Upper lobe of left lung (tissue), 6 donors: ENCODE measurements at places on chromosomes 11 and 22. TPM values are rescaled to one million over a fixed set of nuclear protein-coding genes. Genes with fewer than 3 reads are reported as not detected.

GLYAT gene
- not detected for total RNA-seq

TREH gene
- 0.17 TPM for total RNA-seq

DNA sequence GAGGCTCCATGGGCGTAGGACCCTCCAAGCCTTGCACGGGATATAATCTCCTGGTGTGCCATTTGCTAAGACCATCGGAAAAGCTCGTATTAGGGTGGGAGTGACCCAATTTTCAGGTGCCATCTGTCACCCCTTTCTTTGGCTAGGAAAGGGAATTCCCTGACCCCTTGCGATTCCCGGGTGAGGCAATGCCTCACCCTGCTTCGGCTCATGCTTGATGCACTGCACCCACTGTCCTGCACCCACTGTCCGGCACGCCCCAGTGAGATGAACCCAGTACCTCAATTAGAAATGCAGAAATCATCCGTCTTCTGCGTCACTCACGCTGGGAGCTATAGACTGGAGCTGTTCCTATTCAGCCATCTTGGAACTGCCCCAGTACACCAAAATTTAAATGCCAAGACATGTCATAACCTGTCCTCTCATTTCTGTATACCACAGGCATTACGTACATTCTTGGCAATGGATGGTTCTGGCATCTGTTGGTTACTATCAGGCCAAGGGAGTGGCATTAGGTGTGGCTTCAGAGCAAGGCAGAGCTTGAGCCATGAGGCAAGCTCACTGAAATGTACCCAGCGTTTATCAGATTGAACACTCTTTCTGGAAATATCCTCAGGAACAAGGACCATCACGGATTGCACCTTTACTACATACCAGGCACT is 95.4 kb upstream of the GALNT18 start:
- no peaks in the 10 kb centered on the region for H3K27me3 ChIP-seq
- H3K36me3 ChIP-seq = no peaks in the 10 kb centered on the region
- no peak overlapping the region for H3K4me3 ChIP-seq
- no peaks in the 10 kb centered on the region for H3K4me1 ChIP-seq
- DNase-seq = no peak

- no peak for DNase-seq
- no peaks in the 10 kb centered on the region for H3K36me3 ChIP-seq
- no peaks in the 10 kb centered on the region for H3K4me1 ChIP-seq
- no peaks in the 10 kb centered on the region for H3K27me3 ChIP-seq
- H3K4me3 ChIP-seq = no peak overlapping the region
Observed at GRCh38 chr11:64436000-64436399, 77.0 kb downstream of the RPS6KA4 start.

DNA sequence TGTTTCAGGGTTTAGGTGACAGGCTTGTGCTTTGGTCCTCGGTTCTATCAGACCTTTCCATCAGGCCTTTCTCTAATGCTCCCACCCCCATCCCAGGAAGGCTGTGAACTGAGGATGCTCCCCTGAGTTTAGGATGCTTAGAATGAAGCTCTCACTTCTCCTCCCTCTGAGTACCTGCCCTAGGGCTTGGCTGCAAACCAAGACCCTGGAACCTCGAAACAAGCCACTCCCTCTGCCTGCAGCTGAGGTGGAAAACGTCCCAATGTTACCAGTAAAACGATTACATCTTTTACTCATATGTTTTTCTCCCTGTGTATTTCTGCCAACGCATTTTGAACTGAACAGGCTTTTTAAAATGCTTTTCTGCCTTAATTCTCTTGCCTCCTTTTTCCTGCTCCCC is 54.5 kb upstream of the BMAL1 start:
- H3K27me3 ChIP-seq = no peaks in the 10 kb centered on the region
- H3K36me3 ChIP-seq = no peaks in the 10 kb centered on the region
- no peak overlapping the region for H3K27ac ChIP-seq
- DNase-seq = no peak
- H3K4me1 ChIP-seq = peaks cover 3% of the 10 kb centered on the region
- H3K4me3 ChIP-seq = no peak overlapping the region

GRCh38 chr11:132240374-132240773 is 870.0 kb downstream of the NTM start:
- DNase-seq = no peak
- no peak overlapping the region for H3K4me3 ChIP-seq
- no peaks in the 10 kb centered on the region for H3K36me3 ChIP-seq
- H3K27ac ChIP-seq = no peak overlapping the region

DNA sequence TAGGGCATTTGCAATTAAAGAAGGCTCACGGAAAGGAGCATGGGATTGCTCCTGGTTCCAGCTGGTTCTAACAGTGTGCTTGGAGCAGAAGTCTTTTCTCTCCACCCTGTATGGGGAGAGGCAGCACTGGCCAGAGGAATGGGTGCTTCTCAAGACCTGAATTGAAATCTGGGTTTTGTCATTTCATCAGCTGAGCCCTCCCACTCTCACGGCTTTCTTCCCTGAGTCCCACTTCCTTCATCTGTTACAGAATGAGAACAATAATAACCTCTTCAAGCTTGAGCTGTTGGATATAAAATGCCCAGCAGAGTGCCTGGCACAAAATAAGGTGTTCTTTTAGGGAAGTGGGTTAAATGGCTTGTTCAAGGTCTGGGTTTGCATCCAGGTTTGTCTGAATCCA is 17.2 kb downstream of the CNTF start:
- peaks cover 12% of the 10 kb centered on the region for H3K4me1 ChIP-seq
- DNase-seq = no peak
- no peaks in the 10 kb centered on the region for H3K36me3 ChIP-seq

PDE3B gene
- total RNA-seq = 62.7 TPM

MED17 gene
- 26.9 TPM for total RNA-seq

- H3K27ac ChIP-seq = no peak overlapping the region
- H3K36me3 ChIP-seq = no peaks in the 10 kb centered on the region
- no peaks in the 10 kb centered on the region for H3K4me1 ChIP-seq
- no peak overlapping the region for H3K4me3 ChIP-seq
- H3K27me3 ChIP-seq = no peaks in the 10 kb centered on the region
Observed at GRCh38 chr11:40302669-40303068, 1156.8 kb downstream of the LRRC4C start.

SYVN1 gene
- 65.9 TPM for total RNA-seq

DNA sequence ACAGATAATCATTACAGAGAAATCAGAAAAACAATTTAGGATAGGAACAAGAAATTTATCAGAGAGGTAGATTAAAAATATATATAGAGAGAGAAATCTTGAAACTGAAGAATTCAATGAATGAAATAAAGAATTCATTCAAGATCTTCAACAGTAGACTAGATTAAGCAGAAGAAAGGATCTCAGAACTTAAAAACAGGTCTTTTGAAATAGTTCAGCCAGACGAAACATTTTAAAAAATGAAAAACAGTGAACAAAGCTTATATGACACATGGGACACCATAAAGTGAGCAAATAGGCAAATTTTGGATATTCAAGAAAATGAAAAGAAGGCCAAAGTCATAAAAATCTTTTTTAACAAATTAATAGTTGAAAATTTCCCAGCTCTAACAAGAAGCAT is 138.8 kb downstream of the CASP12 start:
- H3K4me3 ChIP-seq = no peak overlapping the region
- no peak for DNase-seq
- no peaks in the 10 kb centered on the region for H3K36me3 ChIP-seq
- no peaks in the 10 kb centered on the region for H3K4me1 ChIP-seq

DNA sequence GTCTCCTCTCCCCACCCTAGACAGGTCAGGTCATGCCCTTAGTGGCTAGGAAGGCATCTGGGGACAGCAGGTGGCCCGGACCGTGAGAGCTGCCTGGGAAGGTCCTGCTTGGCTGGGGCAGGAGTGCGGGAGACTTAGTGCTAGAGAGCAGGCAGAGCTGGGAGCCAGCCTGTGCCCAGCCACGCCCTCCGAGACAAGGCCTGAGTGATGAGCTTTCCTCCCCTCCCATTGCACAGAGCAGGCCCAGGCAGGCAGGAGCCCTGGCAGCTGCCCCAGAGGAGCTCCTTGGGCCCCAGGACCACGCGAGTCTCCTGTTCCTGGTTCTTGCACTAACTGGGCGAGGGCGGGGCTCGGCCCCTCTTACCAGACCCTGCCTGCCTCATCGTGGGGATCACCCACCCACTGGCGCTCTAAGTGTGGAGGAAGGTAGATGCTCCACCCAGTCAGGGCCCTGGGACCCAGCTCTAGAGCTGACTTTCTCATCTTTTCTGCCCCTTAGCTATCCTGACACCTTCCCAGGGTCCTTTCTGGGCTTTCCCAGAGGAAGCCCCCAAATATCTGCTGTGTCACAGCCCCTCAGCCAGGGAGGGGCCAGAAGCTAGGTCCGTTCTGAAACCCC is 44.9 kb downstream of the MACROD1 start:
- peak; percentile 75 for DNase-seq
- no peaks in the 10 kb centered on the region for H3K27me3 ChIP-seq
- H3K4me3 ChIP-seq = no peak overlapping the region
- H3K36me3 ChIP-seq = no peaks in the 10 kb centered on the region

POU2AF1 gene
- 1.4 TPM for total RNA-seq
